Activated CD4-positive, alpha-beta memory T cell treated with anti-CD3 and anti-CD28 coated beads, Interleukin-2, amount 10 ng/mL, durations not matched to agents 7 days and 5 days (primary cell): ENCODE measurements at places on chromosomes 1 and 21.
A peak's percentile ranks its signal among the peaks of the same experiment; 100 is the strongest.

DNA sequence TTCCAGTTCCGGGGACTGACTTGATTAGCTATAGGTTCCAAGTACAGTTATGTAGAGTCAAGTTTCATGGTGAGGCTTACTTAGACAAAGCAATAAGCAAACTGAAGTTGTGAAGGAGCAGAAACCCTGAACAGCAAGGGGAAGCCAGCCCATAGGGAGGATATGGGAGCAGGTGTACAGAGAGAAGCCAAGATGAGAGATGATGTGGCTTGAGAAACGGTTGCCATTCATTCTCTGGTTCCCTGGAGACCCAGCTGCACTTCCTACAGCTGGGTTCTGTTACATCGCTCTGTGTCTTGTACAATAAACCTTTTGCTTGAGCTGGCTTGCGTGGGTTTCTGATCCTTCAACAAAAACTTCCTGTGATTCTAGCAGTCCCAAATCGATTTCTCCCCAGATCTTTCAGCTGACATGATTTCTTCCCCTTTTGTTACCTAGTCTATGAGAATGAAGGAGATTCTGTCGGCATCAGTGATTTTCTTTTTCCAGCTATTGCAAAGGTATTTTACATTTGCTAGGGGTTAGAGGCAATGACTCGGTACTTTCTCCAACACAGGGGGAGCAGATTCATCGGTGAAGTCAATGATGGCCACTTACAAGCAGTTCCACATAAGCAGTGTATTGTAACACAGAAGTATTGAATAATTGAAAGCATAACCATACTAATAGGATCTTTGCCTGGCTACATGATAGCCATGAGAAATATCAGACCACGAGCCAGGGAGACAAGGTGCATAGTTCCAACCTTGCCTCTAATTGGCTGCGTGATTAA, 67.3 kb downstream of the URB2 start:
- no peak overlapping the region for H3K4me3 ChIP-seq
- peaks cover 8% of the 10 kb centered on the region for H3K27me3 ChIP-seq
- peaks cover 11% of the 10 kb centered on the region for H3K4me1 ChIP-seq
- DNase-seq: no peak
- no peak overlapping the region for H3K27ac ChIP-seq

DNA sequence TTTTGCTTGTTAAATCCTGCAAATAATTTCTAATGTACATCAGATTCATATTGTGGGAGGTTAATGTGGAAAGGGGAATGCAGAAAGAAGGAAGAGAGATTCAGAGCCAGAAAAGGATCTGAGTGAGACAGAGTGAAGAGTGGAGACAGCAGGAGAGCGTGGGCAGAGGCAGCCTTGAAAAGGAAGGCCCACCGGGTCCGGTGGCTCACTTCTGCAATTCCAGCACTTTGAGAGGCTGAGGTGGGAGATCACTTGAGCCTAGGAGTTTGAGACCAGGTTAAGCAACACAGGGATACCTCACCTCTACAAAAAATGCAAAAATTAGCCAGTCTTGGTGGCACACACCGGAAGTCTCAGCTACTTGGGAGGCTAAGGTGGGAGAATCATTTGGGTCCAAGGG, 222.0 kb upstream of the RAB4A start:
- H3K27ac ChIP-seq: no peak overlapping the region
- no peak overlapping the region for H3K4me3 ChIP-seq
- H3K4me1 ChIP-seq: peaks cover 10% of the 10 kb centered on the region
- H3K27me3 ChIP-seq: peaks cover 19% of the 10 kb centered on the region
- H3K36me3 ChIP-seq: peaks cover 3% of the 10 kb centered on the region

DNA sequence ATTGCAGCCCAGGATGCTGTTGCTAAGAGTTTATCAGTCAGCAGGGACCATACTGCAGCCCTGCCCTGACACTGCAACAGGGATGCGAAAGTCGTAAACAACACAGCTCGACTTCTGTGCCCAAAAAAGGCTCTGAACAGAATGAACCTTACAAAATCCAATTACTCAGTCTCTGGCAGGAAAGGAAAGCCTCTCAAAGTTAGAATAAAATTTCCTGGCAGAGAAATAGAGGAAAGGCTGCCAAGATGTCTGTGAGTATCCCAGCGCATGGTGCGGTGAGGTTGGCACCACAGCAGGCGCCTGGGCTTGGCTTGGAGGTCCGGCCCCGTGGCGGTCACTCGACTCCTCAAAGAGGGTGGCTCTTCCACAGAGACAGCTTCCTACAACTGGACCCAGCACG, 185.8 kb downstream of the PCP4 start:
- no peak overlapping the region for H3K4me3 ChIP-seq
- H3K4me1 ChIP-seq: no peaks in the 10 kb centered on the region
- H3K36me3 ChIP-seq: no peaks in the 10 kb centered on the region
- no peak overlapping the region for H3K27ac ChIP-seq

- no peak overlapping the region for H3K27ac ChIP-seq
- no peaks in the 10 kb centered on the region for H3K36me3 ChIP-seq
- H3K27me3 ChIP-seq: peaks cover 8% of the 10 kb centered on the region
- no peak overlapping the region for H3K4me3 ChIP-seq
- H3K4me1 ChIP-seq: no peaks in the 10 kb centered on the region
Observed at GRCh38 chr1:34470401-34470800, 284.4 kb upstream of the GJB5 start.

DNA sequence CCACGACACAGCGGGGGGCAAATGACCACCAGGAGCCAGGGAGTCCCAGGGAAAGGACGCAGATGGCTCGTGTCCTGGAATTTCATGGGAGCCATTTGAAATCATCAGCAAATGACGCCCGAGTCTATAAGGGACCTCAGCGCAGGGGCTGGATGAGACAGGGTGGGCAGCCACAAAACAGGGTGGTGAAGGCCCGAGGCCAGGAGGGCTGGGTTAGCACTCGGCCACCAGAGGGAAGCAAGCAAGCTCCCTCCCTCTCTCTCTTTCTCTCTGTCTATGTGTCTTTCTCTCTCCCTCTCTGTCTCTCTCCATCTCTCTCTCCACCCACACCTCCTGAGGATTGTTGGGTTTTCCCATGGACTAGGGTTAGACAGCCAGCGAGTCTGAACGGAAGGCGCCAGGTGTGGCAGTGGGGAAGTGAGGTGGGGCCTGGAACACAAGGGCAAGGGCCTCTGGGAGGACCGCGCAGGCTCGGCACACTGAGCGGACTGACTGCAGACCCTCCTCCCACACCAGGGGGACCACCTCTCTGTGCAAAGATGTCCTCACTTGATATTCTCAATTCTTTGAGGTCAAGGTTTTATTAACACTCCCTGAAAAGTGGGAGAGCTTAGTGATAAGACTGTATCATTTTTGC, 73.8 kb upstream of the TMPRSS2 start:
- no peak overlapping the region for H3K4me3 ChIP-seq
- H3K27ac ChIP-seq: no peak overlapping the region
- H3K27me3 ChIP-seq: peaks cover 5% of the 10 kb centered on the region
- no peak for DNase-seq

DNA sequence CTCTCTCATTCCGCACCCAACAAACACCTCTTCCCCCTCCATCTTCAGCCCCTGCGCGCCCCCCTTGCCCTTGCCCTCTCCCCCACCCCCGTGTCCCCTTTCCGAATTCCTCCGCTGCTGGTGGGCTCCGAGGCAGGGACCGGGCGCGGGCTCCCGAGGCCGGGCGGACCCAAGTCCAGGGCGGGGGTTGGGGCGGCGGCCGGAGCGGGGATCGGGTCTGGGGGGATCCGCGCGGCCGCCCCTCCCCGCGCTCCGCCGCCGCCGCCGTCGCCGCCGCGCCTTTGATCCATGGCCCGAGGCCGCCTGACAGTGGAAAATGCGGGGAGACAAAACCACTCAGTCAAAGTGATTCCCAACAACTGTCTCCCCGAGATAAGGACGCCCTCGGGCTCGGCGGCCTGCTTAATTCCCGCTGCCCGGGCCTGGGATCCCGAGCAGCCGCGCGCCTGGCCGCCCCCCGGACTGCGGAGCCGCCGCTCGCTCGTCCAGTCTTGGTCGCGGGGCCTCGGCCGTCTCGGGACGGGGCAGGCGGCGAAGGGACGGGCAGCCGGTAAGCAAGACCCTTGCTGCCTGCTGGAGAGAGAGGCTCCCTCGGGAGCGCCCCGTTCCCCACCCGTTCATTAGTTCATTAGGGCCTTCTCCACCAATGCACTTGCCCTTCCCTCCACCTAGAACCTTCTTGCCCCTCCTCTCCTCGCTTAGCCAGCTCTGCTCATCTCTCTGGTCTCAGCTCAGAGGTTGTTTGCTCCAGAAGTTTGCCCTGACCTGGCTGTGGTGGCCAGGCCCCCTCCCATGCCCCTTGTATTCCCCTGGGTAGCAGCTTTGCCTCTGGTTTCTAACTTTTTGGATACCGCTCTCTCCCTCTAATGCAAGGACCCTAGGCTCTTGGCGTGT, 86.4 kb downstream of the PAX7 start:
- no peaks in the 10 kb centered on the region for H3K4me1 ChIP-seq
- H3K27ac ChIP-seq: no peak overlapping the region
- no peak for DNase-seq
- peaks cover 53% of the 10 kb centered on the region for H3K27me3 ChIP-seq
- no peak overlapping the region for H3K4me3 ChIP-seq

GRCh38 chr21:26849428-26850115, 4.4 kb upstream of the ADAMTS1 start:
- H3K4me1 ChIP-seq: peaks cover 17% of the 10 kb centered on the region
- no peak for DNase-seq
- no peak overlapping the region for H3K4me3 ChIP-seq
- H3K36me3 ChIP-seq: no peaks in the 10 kb centered on the region
- no peak overlapping the region for H3K27ac ChIP-seq

DNA sequence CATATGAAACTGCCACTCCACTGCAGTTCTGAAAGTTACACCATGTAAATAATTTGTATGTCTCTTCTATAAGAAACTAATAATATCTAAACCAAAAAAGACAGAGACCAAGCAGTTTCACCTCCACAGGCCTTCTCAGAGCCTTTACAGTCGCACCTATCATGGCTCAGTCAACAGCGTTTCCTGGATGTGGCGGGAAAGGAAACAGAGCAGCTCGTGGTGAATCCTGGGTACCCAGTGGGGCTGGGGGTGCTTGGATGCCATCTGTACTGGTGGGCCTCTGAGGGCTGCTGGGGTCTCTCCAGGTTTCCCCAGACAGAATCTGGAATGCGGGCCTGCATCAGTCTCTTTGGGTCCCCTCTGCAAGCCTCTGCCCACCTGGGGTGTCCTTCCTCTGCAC, 100.2 kb upstream of the CASZ1 start:
- H3K27me3 ChIP-seq: peaks cover 8% of the 10 kb centered on the region
- no peak overlapping the region for H3K4me3 ChIP-seq
- no peak for DNase-seq
- no peaks in the 10 kb centered on the region for H3K36me3 ChIP-seq
- no peak overlapping the region for H3K27ac ChIP-seq
- no peaks in the 10 kb centered on the region for H3K4me1 ChIP-seq

- no peak overlapping the region for H3K27ac ChIP-seq
- no peak overlapping the region for H3K4me3 ChIP-seq
- no peak for DNase-seq
Observed at GRCh38 chr1:89302697-89303332, 30.2 kb upstream of the GBP5 start.

GRCh38 chr1:173223031-173223380, 15.9 kb upstream of the TNFSF4 start:
- H3K27ac ChIP-seq: no peak overlapping the region
- no peak overlapping the region for H3K4me3 ChIP-seq
- no peak for DNase-seq
- H3K27me3 ChIP-seq: no peaks in the 10 kb centered on the region
- H3K36me3 ChIP-seq: no peaks in the 10 kb centered on the region

DNA sequence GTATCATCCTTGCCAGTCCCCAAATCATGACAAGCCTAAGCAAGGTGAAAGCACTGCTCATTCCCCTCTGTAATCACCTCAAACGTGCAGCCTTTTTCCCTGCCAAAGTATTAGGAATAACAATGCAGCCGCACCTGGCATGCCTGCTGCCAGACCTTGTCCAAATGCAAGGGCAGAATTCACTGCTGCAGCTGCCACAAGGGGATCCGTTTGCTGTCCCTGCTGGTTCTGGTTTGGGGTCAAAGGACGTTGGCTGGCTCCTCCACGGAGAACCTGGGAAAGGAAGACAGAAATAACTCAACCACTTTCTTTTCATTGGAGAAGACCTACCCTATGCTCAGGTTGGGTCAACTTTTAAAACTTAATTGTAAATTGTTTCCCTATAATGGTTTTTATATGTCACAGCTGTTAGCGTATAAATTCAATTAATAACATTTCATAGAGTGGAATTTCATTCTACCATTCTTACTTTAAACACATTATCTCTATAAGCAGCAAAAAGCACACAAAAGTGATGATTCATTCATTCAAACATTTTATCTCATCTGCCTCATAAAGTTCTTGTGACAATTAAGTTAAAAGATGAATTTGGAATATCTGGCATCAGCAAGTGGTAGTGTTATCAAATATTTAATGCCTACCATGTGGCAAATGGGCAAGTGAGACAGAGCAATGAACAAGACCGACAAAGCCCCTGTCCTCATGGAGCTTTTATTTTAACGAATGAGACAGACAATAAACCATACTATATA, 59.8 kb upstream of the SDC3 start:
- no peak overlapping the region for H3K4me3 ChIP-seq
- no peaks in the 10 kb centered on the region for H3K27me3 ChIP-seq
- H3K27ac ChIP-seq: no peak overlapping the region

- no peak for DNase-seq
- H3K27me3 ChIP-seq: peaks cover 14% of the 10 kb centered on the region
- no peaks in the 10 kb centered on the region for H3K36me3 ChIP-seq
- peaks cover 4% of the 10 kb centered on the region for H3K4me1 ChIP-seq
Observed at GRCh38 chr1:234331507-234331906, 41.7 kb upstream of the COA6 start.

GRCh38 chr21:29181799-29182470, 51.5 kb downstream of the MAP3K7CL start:
- peak overlapping the region; percentile 60 for H3K4me3 ChIP-seq
- no peak for DNase-seq
- peaks cover 6% of the 10 kb centered on the region for H3K36me3 ChIP-seq
- H3K4me1 ChIP-seq: peaks cover 20% of the 10 kb centered on the region

GRCh38 chr1:29924017-29924431, 687.7 kb downstream of the PTPRU start:
- H3K4me1 ChIP-seq: no peaks in the 10 kb centered on the region
- no peaks in the 10 kb centered on the region for H3K36me3 ChIP-seq
- no peak overlapping the region for H3K27ac ChIP-seq
- H3K4me3 ChIP-seq: no peak overlapping the region
- H3K27me3 ChIP-seq: peaks cover 2% of the 10 kb centered on the region

DNA sequence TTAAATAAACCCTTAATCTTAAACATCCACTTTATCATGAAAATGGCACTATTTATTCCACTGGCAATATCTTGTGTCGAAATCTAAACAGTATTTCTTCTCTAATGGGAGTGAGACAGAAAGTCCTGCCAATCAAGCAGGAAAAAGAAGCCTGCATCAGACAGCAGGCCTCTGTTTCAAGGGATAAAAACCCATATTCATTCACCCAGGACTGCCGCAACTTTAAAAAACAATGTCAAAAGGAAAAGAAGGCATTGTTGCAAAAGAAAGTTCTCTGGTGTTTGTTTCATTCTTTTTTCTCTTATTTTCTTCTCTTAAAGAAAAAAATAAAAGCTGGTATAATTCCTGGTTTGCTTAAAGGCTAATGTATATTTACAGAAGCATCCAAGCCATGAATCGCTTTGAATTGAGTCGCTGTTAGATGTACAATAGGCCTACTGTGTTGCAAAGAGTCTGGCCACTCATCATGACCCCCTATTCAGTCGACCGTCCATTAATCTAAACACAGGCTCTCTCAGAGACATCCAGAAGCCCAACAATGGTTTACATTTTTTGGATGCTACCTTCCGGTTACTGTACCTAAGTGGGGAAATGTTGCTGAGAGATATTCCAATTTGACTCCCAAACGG, 48.7 kb upstream of the ZC3H11B start:
- no peak for DNase-seq
- peaks cover 4% of the 10 kb centered on the region for H3K27me3 ChIP-seq
- peaks cover 4% of the 10 kb centered on the region for H3K4me1 ChIP-seq
- H3K36me3 ChIP-seq: no peaks in the 10 kb centered on the region
- H3K27ac ChIP-seq: no peak overlapping the region
